ENCODE measurements at places on chromosomes 6 and 20.

DNA sequence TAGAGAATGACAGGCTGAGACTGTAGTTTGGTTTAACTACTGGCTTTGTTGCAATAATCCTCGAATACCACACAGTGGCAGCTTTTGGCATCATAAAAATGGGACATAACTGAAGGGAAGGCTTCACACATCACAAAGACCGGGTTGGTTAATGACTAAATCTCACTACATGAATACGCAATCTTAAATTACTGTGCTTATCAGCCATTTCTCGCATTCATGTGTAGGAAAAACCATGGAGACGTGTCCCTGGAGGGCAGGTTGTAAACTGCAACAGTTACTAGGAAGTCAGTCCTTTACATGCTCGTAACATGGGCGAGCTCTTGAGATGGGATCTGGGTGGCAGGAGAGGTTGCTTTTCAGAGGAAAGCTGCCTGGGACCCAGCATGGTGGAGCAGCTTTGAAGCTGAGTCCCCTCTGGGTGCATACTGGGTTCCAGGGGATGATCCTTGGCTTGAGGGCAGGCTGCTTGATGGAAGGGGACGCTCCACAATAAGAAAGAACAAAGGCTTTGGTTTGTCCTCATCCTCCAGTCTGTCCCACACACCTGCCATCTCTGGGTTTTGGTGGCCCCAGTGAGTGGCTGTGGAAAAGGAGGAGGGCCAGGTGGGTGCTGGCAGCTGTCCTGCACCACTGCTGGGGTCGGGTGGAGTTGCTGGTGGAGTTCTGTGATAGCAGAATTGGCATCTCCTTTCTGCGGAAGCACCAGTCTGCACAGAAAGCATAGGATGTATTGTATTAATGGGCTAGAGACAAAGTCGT is 2.1 kb downstream of the RPS21 start:
- DNase-seq: no peak

GRCh38 chr6:166656230-166657151 is 29.4 kb upstream of the RPS6KA2 start:
- no peak for DNase-seq

- no peak for DNase-seq
Observed at GRCh38 chr20:32764005-32764960, 2.1 kb downstream of the DNMT3B start.

GRCh38 chr6:54011277-54011648 is 100.0 kb upstream of the MLIP start:
- no peak for DNase-seq

GRCh38 chr6:14450578-14450977 is 333.0 kb downstream of the CD83 start:
- no peak for DNase-seq

DNA sequence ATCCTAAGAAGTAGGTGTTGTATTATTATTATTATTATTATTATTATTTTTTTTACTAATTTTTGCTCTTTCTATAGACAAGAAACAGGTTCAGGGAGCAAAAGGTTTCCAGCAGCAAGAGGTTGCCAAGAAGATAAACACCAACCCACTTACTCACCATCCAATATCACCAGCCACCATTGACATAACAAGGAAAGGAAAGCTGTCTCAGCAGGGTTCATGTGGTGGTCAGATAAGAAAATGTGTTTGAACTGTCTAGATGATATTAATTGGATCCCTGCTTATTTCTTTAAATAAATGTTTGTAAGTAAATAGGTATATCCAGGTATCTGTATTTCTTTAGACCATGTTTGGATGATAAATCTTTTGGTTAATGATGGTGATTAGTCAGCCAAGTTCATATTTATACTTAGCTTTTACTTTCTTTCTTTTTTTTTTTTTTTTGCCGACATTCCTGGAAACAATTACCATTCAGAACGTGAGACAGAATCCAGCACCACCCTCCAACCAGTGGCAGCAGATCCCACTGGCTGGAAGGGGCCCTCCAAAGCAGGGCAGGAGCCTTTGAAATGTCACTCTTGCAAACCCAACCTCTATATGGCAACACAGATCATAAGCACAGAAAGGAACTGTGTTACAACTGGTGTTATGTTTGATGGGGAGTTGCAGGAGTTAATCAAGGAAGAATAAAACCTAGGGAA is 139.2 kb upstream of the ECI2 start:
- no peak for DNase-seq

DNA sequence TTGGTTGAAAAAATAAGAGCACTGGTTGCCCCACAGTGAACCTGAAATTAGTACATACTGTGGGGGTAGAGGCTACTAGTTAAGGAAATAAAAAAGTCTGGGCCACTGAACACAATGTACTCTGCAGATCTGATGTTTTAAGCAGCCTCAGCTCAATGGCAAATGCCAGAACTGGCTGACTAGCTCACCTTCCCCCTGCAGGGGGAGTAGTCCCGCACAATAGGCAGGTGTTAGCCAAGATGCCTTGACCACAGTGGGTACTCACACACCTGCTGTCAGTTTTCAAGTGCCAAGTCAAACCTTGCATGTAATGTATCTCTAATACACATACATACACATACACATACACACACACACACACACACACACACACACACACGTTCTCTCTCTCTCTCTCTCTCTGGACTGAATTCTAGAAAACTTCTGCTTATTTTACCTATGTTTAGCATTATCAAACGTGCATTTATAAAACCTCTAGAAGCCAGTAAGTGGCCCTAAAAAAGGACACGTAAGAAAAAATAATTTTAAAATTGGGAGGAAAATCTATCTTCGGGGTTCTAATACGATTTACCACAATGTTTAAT is 36.1 kb downstream of the GMDS start:
- peak; percentile 29 for DNase-seq

GRCh38 chr20:36599912-36600345 is 5.7 kb upstream of the RAB5IF start:
- DNase-seq: no peak

DNA sequence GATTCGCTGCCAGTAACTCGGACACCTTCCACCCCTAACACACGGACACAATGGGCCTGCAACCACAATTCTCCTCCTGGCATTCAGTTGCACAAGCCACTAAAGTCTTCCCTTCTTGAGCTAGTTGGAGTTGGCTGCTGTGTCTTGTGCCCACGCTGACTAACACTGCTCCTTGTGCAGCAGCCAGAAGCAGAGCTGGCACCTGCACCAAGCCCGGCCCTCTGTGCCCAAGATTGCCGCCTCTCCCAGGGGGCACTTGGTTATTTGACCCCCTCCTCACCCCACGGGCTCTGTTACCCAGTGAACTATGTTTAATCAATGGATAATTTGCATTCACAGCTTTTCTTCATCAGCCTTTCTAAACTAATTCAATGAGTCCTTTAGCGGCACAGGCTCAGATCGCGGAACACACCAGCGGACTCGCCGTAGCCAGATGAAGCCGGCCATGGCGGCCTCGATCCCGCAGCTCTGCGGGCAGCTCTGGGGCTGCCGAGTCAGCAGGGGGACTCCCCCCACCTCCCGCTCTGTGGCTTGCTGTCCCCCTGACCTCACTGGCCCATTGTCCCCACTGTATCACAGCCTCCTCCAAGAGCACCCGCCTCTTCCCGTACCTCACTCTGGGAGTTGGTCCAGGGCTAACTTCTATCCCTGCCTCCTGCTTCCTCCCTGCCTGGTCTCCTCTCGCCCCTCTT is 94.8 kb upstream of the AFDN start:
- no peak for DNase-seq

Data from CD4-positive, alpha-beta T cell treated with Interleukin-4 for 4 hours (primary cell).